ENCODE measurements at places on chromosomes 6 and 20.
A peak's percentile ranks its signal among the peaks of the same experiment; 100 is the strongest.

- DNase-seq: no peak
Observed at GRCh38 chr20:12723811-12724210, 285.0 kb upstream of the SPTLC3 start.

GRCh38 chr6:5054245-5054873 lies 30.8 kb upstream of the PPP1R3G start:
- DNase-seq: peak; percentile 40

DNA sequence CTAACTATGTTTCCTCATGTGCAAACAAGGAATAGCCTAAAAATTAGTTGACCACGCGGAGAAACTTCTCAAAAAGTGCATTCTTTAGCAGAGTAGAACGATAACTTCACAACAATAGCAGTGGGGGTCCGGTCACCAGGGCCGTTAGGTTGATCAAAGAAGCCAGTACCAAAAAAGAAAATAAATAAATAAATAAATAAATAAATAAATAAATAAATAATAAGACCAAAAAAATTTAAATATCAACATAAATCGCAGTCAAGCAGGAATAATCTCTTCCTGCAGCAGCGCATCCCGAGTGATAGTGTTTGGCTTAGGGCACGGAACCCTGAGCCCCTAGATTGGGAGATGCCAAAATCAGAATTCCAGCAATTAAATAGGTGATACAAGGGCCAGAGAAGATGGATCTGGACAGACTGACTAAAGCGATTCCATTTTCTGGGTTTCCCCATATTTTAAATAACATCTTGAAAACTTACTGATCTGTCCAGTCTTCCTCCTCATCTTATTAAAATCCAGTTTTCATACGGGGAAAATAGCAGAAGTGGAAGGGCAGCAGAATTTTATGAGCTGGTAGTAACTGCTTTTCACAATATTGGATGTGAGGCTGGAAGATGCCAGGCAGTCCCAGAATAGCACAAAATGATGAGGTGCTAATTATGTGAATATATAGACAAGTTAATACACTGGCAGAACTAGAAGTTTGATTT lies 4.4 kb upstream of the OLIG3 start:
- DNase-seq: no peak

GRCh38 chr6:19301980-19302379 lies 535.2 kb upstream of the ID4 start:
- DNase-seq: peak; percentile 78

GRCh38 chr6:91415031-91415605 lies 828.2 kb upstream of the MAP3K7 start:
- no peak for DNase-seq

GRCh38 chr6:105484238-105485161 lies 81.6 kb upstream of the PREP start:
- no peak for DNase-seq

GRCh38 chr6:2917801-2918445 lies 14.8 kb upstream of the SERPINB9 start:
- DNase-seq: no peak

- no peak for DNase-seq
Observed at GRCh38 chr6:145153495-145153894, 581.8 kb downstream of the EPM2A start.

GRCh38 chr20:59912609-59913008 lies 20.8 kb downstream of the SYCP2 start:
- no peak for DNase-seq

DNA sequence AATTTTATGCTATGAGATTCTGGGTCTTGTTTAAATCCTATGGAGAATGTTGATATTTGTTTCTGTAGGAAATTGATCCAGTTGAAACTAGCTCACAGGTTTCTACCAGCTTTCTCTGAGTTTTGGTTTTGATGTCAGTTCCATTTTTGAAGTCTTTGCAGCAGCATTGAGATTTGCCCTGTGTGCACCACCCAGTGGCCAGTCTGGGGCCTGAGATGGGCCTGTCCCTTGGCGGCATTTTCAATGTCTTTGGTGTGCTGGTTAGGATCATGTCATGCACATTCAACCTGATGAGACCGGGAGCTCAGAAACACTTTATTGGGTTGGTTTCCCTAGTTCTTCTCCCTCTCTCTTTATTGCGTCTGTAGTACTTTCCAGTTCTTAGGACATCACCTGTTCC lies 395.2 kb upstream of the MAP3K7 start:
- no peak for DNase-seq

GRCh38 chr20:11261533-11262000 lies 587.8 kb upstream of the JAG1 start:
- DNase-seq: peak; percentile 97

- DNase-seq: no peak
Observed at GRCh38 chr6:119187596-119187995, 109.1 kb upstream of the FAM184A start.

- DNase-seq: no peak
Observed at GRCh38 chr6:41763470-41763869, 16.2 kb downstream of the FRS3 start.

DNA sequence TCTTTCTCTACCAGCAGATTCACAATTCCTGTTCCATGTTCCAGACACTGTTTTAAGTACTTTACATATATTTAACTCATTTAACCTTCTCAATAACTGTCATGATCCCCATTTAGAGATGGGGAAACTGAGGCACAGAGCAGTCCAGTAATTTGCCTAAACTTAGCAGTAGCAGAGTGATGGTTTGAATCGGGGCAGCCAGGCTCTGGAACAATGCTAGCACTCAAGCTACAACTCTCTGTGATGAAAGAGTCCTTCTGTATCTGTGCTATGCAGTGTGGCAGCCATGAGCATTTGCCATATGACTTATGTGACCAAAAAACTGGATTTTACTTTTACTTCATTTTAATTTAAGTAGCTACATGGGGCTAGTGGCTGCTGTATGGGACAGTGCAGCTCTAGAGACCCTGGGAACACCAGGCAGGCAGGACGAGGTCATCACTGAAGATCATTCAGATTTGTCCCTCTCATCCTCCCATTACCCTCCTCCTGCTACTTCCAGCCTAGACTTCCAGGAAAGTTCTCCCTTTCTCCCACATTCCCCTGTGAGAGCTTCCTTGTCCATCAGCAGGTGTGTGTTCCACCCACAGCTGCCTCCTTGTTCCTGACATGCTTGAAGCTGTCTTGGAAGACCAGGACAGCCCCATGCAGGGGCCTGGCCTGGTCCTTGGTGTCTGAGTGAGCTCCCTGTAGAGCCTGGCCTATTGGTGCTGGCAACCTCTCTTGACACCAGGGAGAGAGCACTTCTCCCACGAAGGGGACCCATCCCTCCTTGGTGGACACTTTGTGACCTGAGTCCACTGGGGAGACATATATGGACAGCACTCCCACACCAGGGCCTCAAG lies 157.0 kb downstream of the MRPL14 start:
- DNase-seq: no peak

DNA sequence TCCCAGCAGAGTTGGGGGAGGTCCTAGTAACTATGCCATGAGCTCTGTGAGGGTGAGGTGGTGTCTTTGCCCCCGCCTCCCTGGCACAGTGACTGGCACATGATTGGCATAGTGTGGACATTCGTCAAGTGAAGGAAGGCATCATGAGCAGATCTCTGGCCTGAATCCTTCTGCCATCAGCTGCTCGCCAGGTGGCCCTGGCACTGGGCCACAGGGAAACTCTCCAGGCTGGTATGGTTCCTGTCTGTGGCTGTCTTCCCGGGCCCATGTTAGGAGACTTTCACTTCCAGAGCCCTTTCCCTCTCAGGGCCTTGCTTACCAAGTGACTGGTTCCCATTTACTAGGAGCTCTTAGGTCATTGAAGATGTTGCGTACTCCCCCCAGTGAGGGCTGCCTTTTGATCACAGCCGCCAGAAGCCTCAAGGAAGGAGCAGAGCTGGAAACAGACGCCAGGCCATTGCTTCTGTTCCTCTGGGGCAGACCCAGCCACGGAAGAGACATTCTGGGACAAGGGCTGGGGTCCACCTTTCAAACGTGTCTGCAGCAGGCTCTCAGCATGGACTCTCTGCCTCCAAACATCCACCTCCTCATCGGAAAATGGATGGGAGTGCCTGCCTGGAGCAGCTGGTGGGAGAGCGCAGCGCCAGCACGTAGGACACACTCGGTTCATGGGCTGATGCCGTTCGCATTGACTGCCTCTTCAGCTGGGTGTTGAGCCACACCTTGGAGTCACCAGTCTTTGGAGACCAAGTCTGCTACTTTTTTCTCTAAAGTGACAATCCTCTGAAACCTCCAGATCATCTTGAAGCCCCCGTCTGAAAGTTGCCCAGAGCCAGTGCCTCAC lies 67.2 kb downstream of the PTPN1 start:
- DNase-seq: no peak

Measured in astrocyte (in vitro differentiated cells and primary cell).